ENCODE measurements at places on chromosomes 3 and 15.

DNA sequence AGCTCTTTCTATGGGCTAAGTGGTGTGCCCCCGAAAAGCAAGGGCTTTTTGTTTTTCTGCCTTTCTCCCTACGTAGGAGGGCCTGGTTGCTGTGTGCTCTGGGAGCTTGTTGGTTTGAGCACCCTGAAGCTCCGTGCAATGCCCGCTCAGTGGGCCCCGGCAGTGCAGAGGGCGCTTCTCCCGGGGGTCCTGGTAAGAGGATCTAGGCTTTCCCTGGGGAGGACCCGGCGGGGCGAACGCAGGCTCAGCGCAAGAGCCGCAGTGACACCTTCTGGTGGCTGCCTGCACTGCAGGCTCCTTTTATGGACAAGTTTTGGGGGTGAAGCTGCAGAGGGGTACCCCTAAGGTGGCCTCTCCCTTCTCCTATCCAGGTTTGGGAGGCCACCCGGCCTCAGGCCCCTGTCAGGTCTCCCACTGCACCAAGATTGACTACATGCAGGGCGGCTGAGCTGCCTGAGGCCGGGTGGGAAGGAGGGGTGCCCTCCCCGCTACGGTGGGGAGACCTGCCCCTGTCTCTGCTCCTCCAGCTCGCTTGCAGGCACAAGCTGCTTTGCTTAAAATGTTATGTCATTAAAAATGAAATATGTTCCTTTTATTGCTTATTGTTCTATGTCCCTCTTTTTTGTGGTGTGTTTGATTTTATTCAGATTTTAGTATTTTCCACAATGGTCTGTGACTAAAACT lies 387.9 kb downstream of the GABRG3 start:
- DNase-seq: peak; percentile 15

DNA sequence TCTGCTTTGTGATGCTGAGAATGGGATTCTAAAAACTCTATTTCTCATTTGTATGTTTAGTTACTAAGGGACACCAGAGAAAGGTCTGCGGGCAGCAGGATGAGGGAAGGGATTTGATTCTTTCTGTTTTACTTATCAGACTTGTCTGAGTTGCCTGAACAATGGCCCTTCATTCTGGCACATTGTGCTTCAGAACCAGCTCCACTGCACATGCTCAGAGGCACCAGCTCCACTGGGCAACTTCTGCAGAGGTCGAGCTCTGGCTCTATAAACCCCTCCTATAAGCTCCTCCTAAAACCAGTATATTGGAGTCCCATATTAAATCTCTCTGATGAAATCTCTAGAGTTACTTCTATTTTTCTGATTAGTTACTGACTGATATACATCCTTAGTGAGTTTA lies 453.2 kb upstream of the CDIN1 start:
- DNase-seq: no peak

DNA sequence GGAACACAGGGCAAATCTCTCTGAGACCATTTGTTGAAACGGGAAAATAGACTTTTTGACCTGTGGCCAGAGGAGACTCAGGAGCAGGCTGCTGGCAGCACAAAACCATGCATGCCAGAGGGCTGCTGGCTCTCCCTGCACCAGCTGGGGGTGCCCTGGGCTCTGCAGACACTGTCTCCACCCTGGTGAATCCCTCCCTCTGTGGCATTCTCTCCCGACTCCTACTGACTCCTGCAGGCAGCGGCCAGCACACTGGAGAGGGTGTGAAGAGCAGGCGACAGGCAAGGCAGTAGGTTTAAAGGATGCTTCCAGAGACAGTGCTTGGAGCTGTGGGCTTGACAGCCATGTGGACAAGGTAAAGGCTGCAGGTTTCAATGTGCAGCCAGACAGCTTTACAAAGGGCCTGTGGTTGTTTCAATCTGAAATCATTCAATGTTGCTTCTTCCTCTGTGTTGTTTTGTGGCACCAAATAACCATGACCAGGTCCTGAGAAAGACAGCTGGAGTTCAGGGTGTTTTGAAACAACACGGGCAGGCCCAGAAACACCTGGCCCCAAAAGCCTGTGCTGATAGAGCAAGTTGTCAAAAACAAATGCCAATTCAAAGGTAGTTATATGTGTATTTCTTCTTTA lies 431.0 kb upstream of the ATP10A start:
- DNase-seq: no peak

DNA sequence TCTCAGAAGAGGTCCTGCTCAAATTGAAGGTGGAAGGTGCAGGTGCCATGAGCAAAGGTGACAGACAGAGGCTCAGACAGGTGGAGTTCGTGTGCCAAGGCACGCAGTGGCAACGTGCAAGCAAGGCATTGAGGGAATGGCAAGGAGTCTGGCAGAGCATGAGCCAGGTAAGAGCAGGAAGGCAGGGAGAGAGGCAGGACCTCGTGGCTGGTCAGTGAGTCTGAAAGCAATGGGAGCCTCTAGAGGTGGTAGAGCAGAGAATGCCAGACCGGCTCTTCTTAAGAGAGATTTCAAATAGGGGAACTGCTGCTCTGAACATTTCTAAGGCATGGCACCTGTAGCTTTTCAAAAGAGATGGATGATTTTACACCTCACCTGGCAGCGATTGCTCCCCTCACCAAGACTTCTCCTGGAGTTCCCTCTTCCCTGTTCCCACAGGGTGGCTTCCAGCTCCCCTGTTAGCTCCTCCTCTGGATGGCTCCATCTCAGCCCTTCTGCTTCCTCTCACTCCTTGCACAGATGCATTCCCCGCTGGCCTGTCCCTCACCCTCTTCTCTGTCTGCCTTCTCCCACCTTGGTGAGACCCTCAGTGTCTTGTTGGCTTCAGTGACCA lies 2.7 kb downstream of the MYO5C start:
- no peak for DNase-seq

All from activated CD4-positive, alpha-beta T cell treated with anti-CD3 and anti-CD28 coated beads, Interleukin-2, Interleukin-6, amounts not matched to agents 100 ng/mL and 50 ng/mL, durations not matched to agents 16 hours and 8 hours (primary cell).